Germinal center (tissue), 1 donor: ENCODE measurements at places on chromosomes 7 and 10.

DNA sequence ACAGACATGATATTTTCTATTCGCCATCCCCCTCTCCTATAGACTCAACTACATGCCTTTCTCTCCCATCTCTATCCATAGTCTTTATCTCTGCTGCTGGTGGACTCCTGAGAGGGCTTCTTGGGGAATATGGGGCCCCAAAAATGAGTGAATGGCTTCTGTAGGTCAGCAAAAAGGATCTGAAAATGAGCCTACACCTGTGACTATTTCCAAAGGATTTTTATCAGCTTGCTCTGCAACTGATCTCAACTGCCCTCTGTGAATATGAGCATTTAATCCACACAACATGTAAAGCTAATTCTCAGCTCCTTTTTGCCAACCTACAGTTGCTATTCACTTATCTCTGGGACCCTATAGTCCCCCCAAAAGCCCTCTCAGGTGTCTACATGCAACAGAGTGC, 36.2 kb downstream of the PRSS2 start:
- no peak for DNase-seq

DNA sequence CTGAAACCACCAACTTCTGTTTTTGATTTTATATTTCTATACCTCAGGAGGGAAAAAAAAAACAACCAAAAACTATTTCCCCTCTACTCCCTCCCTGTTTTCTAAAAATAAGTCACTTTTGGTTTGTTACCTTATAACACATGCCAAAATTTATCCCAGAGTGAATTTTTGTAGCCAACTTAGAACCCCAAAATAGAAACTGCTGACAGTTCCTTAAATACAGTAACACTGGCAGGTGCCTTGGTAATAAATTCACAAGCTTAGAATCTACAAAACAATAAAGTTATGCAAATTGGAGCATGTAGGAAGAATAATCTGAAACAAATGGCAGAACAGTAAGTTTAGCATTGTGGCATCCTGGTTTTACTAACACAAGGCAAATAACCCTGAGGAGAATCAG, 165.0 kb upstream of the HDAC9 start:
- no peak for DNase-seq

DNA sequence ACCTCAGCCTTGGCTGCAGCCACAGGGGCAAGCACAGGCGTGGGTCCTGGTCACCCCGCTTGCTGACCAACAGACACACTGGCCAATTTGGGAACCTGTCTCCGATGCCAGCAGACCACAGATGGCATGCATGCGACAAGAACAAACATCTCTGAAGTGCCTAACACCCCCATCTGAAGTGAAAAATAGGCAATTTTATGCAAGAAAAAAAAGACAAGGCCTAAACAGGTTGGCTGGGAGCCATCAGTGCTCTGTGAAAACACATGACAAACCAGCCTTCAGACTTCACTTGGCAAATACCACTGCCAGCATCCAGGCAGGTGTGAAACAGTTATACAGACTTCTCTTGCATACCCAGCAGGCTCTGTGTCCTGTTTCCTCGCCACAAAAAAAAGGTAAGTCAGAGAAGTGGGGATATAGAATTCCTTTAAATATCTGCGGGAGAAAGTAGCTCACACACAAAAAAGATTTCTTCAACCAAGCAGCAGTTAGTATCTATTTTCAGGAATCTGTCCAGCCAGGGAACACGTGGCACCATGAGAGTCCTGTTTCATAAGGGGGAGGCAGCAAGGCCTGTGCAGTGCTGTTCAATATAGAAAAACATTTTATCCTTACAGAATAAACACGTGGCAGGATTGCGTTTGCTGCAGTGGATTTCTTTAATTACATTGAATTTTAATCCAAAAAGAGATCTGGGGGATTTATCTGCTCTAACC, 293.4 kb upstream of the MKLN1 start:
- no peak for DNase-seq

GRCh38 chr7:95011995-95012394, 104.6 kb downstream of the PPP1R9A start:
- DNase-seq, result no peak

DNA sequence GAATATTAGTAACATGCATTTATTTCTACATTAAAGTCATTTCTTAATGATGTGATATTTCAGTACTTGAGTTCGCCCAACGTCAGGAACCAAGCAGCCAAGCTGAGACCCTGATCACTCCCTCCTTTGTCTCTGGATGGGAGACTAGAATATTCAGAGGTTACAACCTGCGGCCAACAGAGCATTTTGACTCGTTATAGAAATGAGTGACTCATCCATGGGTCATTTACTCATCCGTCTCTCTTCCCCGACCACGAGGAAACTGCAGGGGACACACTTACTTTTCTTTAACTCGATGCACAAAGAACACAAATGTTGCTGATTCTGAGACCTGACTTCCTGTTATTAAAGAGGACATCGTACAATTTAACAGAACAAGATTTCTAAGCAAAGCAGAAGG, 343.3 kb downstream of the FRMD4A start:
- DNase-seq, result no peak

- DNase-seq, result no peak
These were observed 39.2 kb upstream of the JCAD start for GRCh38 chr10:30098629-30099028.

GRCh38 chr7:4831723-4832495, 29.9 kb downstream of the PAPOLB start:
- DNase-seq, result no peak

DNA sequence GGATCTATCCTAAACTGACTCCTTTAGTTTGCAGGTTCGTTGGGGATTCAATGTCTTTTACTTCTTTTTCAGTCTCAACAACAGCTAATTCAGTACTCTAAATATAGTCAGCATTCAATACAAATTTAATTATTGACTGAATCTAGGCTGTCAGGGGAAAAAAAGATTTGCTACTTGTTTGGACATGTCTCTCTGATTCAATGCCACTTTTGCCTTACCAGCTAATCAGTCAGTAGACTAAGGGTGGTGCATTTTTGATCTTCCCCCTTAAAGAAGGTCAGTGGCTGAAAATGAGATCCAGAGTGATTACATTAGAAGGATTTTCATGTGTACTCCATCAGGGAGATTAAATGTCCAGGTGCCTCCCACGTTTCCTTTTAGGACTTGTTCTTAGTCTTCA, 145.1 kb downstream of the C1GALT1 start:
- DNase-seq, result no peak

GRCh38 chr10:31456468-31456867, 137.5 kb downstream of the ZEB1 start:
- DNase-seq, result no peak

GRCh38 chr7:44395067-44395466, 69.7 kb upstream of the CAMK2B start:
- no peak for DNase-seq

- no peak for DNase-seq
These were observed 69.7 kb upstream of the FZD8 start for GRCh38 chr10:35711615-35712411.

DNA sequence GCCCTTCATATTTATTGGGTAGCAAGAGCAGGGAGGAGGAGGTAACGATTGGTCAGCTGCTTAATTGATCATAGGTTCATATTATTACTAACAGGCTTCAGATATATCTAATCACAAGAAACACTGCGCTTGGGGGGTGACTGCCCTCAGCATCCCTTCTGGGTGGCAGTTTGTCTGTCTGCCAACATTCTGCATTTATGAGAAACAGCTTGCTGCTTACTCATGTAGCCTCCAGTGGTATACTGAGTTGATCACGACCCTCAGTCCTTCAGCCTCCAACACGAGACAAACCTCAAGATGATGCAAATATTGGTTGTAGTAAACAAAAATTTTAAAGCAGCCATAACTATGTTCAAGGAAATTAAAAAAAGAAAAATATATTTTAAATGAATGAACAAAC, 657.8 kb upstream of the PHF14 start:
- DNase-seq, result no peak

DNA sequence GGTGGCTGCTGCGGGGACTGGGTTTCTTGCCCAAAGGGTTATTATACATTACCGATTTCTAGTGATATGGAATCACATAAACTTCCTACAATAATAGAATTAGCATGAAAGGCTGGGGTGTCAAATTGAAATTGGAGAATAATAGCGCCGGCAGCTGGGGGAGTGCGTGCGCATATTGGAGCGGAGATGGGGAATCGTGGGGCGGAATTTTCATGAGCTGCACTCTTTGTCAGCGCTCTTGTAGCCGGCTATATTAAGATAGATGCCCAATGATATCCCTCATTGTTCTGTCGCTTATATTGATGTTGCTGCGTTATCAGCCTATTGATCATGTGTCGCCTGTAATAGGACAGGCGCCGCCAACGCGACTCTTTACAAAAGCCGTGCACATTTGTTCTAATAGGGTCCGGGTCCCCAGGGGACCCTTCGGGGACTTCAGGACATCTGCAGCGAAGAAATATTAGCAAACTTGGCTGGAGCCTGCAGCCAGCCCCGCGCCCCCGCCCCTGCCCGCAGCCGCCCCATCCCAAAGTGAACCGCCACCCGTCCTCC, 5.1 kb downstream of the UNCX start:
- no peak for DNase-seq

- no peak for DNase-seq
These were observed 377.0 kb downstream of the IPMK start for GRCh38 chr10:57890691-57891090.

DNA sequence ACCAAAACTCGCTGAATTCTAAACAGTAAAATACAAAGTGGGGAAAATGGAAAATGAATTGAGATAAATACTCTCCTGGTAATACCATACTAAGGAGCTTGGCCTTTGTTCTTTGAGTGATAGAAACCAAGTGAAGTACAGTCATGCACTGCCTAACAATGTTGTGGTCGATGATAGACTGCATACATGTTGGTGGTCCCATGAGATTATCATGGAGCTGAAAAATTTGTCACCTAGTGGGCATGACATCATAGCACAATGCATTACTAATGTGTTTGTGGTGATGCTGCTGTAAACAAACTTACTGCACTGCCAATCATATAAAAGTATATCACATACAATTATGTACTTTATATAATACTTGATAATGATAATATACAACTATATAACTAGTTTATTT, 419.1 kb downstream of the ARL4A start:
- DNase-seq, result no peak

GRCh38 chr10:87818505-87819288, 671 bp upstream of the ATAD1 start:
- DNase-seq, result peak; percentile 50

- no peak for DNase-seq
These were observed 5.2 kb upstream of the NPSR1 start for GRCh38 chr7:34652809-34653208.

DNA sequence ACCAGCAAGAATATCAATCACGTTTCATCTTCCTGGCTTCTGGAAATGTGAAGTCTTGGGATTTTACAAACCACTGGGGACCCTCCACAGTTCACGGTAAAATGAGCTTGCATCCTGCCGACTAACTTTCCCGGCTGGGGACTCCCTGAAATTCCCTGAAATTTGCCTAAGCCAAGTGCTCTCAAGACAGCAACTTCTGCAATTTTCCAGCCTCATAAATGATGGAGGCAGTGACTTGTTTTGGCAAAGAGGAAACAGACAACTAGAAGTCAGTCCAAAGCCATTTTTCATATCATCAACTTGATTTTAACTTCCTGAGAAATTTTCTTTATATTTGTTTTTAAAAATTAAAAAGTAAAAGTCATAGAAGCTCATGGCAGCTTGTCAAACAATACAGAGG, 212.3 kb downstream of the FANK1 start:
- DNase-seq, result no peak

DNA sequence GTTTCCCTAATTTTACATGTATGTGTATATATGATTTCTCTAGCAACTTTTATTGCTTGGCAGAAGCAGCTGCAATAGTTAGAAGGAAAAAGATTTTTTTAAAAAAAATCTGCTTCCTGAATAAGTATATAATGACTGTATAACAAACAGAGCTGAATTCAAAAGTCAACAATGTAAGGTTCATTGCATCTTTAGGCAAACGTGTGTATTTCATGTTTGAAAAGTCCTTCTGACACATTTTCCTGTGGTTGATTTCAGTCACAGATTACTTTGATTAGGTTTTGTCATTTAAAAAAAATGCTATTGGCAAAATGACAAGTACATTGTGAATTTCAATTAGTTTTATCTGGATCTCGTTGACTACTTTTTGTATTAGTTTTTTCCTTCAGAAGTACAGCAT, 231.0 kb downstream of the CSTF2T start:
- DNase-seq, result no peak

DNA sequence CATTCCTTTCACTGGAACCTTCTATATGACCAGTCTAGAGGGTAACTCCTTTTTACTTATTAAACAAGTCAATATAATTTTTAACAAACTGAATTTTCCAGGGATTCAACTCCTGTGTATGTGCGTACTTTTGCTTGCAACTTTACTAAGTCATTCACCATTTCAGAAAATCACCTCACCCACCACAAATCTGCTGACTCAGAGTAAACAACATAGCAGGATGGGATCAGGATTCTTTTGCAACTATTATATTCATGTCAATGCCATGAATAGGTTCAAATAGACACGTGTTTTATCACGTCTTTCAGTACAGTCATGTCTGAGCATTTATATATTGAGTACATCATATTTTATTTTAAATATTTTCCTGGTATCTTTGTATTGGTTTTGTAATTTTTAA, 14.5 kb downstream of the CTTNBP2 start:
- no peak for DNase-seq

GRCh38 chr10:103193820-103194529, 903 bp upstream of the NT5C2 start:
- DNase-seq, result peak; percentile 32

DNA sequence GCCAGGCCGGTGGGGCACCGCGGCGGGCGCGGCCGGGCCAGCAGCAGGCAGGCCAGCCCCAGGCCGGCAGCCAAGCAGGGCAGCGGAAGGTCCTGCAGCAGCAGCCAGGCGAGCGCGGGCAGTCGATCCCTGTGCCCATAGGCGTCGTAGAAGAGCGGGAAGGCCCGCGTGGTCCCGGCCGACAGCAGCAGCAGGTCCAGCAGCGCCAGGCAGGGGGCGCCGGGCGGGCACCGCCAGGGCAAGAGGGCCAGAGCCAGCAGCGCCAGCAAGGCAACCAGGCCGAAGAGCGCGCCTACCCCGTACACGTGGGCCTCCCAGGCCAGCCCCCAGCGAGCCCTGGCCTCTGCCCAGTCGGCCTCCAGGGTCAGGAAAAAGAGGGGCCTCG, 8.4 kb upstream of the RBM28 start:
- DNase-seq, result no peak

GRCh38 chr10:90777621-90778020, 80.2 kb downstream of the HTR7 start:
- DNase-seq, result no peak

DNA sequence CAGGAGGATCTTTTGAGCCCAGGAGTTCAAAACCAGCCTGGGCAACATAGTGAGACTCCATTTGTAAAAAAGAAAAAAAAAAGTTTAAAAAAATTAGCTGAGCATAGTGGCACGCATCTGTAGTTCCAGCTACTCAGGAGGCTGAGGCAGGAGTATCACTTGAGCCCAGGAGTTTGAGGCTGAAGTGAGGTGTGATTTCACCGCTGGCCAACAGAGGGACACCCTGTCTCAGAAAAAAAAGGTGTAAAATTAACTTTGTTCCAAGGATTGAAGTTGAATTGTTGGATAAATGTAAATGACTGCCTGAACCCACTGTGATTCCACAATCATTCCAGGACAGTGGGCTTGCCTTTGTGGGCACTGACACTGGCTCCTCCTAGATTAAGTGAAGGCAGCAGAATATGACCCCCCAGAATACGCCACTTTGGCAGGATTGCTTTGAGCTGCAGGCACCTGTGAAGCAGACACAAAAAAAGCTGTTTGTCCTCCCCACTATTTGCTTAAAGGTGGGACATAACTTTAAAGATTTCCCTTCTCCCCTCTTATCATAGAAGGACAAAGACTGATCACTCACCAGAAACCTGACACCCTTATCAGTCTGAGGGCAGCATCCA, 57.2 kb upstream of the FOXI2 start:
- DNase-seq, result no peak
